ENCODE measurements at places on chromosomes 7 and 10. TPM values are rescaled to one million over a fixed set of nuclear protein-coding genes. Genes with fewer than 3 reads are reported as not detected.

CYP17A1 gene
- not detected for total RNA-seq

GPR26 gene
- total RNA-seq, result not detected

DNA sequence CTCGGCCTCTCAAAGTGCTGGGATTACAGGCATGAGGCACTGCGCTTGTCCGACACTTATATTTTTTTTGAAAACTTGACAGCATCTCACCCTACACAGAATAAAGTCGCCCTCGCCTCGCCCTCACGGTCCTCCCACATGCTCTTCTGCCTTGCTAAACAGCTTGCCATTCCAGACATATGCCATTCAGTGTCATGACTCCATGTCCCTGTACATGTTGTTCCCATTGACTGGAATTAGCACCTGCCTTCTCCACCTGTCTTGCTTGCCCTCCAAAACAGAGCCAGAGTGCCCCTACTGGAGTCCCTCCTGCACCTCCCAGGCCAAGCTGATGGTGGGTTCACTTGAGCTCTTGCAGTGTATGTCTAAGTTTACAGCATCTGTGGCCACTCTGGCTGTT, 6.2 kb downstream of the NIPSNAP2 start:
- no peak for DNase-seq

GRCh38 chr10:71727105-71727737, 7.6 kb upstream of the C10orf105 start:
- DNase-seq, result no peak

DNA sequence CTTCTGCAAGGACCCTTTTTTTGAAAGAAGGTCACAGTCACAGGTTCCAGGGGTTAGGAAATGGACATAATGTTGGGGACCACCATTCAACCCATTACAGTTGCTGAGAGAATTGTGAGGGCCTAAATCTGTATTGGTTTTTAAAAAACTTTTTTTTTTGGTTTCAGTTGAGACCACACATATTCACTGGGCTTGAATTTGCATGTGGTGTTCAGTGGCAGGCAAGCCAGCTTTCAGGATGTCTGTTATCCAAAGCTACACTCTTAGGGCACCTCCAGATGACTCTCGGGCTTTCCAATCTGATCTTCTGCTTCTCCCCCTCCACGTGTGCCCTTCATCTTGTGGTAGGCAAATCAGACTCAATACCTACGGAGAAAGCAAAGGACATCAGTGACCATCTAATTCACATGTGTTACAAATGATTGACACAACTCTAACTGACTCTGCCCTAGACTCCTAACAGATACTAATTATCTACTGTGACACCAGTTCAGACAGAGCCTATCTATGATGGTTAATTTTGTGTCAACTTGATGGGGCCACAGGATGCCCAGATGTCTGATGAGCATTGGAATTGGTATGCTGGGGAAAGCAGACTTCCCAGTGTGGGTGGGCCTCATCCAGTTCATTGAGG, 93.3 kb upstream of the ELMO1 start:
- DNase-seq, result no peak

DNA sequence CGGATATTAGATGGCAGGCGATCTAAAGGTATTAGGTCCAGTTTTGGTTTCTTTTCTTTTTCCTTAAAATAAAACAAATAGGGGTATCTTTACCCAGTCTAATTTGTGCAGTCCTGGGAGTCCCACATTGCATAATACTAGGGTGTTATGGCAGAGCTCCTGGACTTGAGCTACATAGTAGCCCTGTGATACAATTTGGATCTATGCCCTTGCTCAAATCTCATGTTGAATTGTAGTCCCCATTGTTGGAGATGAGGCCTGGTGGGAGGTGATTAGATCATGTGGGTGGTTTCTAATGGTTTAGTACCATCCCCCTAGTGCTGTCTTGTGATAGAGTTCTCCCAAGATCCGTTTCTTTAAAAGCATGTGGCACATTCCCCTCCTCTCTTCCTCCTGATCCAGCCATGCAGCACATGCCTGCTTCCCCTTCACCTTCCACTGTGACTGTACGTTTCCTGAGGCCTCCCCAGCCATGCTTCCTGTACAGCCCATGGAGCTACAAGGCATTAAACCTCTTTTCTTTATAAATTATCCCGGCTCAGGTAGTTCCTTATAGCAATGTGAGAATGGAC, 141.9 kb downstream of the RPS24 start:
- DNase-seq, result no peak

GDF10 gene
- 2.9 TPM for total RNA-seq

DNA sequence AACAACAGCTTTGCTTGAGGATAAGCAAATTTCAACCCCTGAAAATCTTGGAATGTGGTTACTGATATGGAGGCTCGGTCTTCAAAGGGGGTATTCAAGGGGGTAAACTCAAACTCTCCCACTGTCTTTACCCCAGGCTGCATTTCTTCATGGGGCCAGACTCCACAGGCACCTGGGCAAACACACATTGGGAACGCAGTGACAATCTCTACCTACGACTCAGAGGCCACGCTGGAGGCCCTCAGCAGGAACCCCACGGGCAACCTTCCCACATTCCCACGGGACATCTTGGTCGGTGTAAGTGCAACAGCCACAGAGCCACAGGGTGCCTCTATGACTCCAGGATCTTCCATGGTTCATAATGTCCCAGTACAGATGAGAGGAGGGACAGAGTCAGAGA, 2.2 kb upstream of the INSIG1 start:
- DNase-seq, result no peak

DNA sequence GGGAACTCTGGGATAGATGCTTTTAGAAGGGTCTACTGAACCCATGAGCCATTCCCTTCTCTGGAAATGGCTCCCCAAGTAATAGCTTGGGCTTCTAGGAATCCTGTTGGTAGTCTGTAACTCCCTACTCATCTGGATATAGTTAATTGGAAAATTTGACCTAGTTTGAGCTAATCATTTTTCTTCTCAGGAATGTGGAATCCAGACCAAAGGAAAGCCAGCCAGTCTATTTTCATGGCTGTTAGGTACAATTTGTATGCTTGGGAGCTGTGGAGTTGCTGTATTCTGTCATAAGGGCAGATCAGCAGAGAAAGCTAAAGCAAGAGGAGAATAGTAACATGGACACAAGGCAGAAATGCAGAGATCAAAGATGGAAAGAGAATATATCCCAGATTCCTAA, 71.6 kb upstream of the C1GALT1 start:
- no peak for DNase-seq
